ENCODE measurements at places on chromosomes 1 and 21. TPM values are rescaled to one million over a fixed set of nuclear protein-coding genes. Genes with fewer than 3 reads are reported as not detected.

PLEKHA6 gene
- total RNA-seq = 1.5 TPM

GBP2 gene
- total RNA-seq = 56.0 TPM

PALMD gene
- 10.9 TPM for total RNA-seq

HFM1 gene
- 0.25 TPM for total RNA-seq

ATP5PO gene
- 132 TPM for total RNA-seq

NTRK1 gene
- not detected for total RNA-seq

SKI gene
- total RNA-seq = 23.1 TPM

TMCC2 gene
- 0.77 TPM for total RNA-seq

KIF17 gene
- 24.0 TPM for total RNA-seq

MRPL24 gene
- total RNA-seq = 46.7 TPM

BATF3 gene
- 1.4 TPM for total RNA-seq

CELA3A gene
- not detected for total RNA-seq

SUSD4 gene
- total RNA-seq = under 0.01 TPM

SYT2 gene
- not detected for total RNA-seq

SPATA21 gene
- not detected for total RNA-seq

GUCA2A gene
- total RNA-seq = not detected

GRCh38 chr1:101399222-101399621, 162.4 kb downstream of the S1PR1 start:
- no peak for DNase-seq

DNA sequence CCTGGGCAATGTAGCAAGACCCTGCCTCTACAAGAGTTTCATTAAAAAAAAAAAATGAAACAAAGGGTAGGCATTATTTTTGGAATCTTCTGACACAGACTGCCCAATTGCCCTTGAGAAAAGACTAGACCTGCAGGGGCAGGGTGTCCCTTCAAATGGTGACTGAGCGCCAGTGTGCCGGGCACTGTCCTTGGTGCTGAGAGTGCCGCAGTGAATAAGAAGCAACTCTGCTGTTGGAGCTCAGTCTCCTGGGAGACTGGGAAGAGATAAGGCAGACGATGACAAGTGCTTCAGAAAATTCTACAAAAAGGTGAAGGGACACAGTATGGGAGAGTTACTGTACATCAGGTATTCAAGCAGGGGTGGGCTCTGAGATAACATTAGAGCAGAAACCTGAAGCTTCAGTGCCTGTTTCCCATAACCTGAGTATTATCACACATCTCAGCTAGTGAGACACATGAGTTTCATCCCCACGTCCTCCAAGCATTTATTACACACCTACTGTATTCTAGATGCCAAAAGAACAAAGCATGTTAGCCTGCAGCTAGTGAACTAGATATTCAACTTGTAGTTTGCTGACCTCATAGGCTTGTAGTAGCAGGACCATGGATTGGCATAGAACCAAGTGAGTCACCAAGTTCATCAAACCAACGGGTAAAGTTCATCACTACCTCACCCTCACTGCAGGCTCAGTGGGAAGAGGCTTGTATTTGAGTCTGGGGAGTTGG, 18.4 kb upstream of the RPL11 start:
- DNase-seq = peak; percentile 6

DNA sequence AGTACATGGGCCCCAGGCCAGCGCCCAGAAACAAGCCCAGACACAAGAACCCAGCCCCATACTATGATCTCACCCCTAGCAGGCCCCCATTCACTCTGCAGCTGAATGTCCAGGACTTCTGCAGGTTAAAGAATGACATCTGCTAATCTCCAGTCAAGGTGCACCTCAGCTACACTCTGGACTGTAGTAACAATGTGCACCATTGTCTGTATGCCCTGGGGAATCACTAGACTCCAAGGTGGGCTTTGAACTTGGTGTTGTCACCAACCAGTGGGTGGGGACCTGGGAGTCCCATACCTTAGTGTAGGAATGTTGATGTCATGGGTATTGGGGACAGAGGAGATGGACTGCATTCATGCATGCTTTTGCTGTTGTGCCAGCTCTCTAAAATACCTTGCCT, 10.3 kb downstream of the KCNE1 start:
- no peak for DNase-seq

DNA sequence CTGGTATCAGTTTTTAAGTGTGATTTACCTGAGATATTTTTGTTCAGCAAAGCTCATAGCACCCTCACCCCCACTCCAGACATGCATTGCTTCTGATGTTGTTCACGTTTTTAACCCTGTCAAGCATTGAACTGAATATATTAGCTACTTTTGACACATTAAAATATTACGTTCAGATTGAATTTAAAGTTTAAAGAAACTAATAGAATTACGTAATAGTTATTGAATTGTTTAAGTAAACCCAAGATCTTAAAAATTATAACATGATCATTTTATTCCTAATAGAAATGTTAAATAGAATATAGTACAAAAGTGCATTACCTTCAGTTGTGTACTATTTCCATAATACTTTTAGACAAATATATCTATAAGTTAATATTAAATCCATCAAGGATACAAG, 18.9 kb downstream of the GLRX2 start:
- no peak for DNase-seq

GRCh38 chr1:162497104-162497722, 405 bp upstream of the UHMK1 start:
- DNase-seq = no peak

- no peak for DNase-seq
These were observed 7.7 kb downstream of the ZBTB21 start for GRCh38 chr21:42002421-42002958.

DNA sequence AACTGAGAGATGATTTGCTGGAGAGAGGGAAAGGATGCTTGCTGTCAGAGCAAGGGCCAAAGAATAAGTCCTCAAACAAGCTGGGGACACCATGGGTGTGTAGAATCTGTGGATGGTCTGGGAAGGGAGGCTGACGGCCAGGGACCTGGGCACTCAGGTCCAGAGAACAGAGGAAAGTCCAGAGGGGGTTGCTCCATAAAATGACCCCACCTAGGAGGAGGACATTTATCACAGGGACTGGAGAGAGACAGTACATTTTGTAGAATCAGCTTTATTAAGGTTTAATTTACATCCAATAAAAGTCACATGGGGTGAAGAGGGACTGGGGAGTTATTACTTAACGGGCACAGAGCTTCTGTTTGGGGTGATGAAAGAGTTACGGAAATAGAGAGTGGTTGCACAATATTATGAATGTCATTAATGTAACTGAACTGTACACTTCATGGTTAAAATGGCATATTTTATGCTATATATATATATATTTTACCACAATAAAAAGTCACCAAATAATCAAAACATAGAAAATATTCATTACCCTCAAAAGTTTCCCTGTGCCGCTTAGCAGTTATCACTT, 73.0 kb upstream of the ABCD3 start:
- no peak for DNase-seq

- no peak for DNase-seq
These were observed 134.9 kb upstream of the NRIP1 start for GRCh38 chr21:15199414-15200383.

DNA sequence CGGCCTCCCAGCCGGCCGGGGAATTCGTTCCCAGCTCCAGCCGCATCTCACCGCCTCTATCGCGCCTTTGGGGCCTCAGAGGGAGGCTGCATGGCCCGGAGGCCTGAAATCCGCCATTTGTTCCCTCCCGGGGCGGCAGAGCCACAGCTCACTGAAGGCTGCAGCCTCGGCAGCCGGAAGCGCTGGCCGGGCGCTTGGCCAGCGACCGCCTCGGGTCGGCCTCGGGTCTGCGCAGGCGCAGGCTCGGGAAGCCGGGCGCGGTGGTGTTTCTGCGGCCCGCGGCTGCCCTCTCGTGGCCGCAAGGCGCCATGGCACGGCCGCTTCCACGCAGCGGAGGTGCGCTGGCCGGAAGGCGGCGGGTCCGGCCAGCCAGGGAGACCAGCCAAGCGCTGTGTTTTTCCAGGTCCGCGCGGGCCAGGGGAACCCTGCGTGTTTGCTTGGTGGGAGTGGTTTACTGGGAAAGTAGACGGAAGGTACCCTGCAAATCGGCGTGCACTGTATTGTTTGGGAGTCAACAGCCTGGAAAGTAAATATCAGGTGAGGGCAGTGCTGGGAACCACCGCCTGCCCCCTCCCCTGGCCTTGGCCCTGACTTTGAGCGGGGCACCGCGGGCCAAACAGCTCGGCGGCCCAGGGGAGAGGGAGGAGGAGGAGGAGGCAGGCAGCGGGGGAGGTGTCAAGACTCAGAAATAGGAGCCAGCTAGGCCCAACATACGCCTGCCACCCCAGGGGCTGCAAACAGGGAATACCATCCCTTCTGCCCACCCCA, 52.7 kb upstream of the CD34 start:
- DNase-seq = peak; percentile 86

DNA sequence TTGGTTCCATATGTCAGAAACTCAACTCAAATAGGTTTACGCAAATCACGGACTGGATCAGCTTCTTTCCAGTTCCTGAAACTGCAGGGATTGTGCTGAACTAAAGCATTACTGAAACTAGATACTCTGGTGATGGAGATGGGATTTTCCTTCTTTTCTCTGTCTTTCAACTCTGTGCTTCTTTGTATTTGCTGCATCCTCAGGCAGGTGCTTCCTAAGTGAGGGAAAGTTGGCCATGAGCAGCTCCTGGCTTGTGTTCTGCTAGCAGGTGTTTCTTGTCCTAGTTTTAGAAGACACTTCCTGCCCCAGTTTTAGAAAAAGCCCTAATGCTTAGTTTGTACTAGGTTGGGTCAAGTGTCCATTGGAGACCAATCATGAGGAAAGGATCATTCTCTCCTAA, 86.7 kb upstream of the USP24 start:
- no peak for DNase-seq

- peak; percentile 21 for DNase-seq
These were observed 60.9 kb downstream of the TBX19 start for GRCh38 chr1:168341483-168341975.

GRCh38 chr21:44376606-44377005, 23.2 kb downstream of the TRPM2 start:
- no peak for DNase-seq

DNA sequence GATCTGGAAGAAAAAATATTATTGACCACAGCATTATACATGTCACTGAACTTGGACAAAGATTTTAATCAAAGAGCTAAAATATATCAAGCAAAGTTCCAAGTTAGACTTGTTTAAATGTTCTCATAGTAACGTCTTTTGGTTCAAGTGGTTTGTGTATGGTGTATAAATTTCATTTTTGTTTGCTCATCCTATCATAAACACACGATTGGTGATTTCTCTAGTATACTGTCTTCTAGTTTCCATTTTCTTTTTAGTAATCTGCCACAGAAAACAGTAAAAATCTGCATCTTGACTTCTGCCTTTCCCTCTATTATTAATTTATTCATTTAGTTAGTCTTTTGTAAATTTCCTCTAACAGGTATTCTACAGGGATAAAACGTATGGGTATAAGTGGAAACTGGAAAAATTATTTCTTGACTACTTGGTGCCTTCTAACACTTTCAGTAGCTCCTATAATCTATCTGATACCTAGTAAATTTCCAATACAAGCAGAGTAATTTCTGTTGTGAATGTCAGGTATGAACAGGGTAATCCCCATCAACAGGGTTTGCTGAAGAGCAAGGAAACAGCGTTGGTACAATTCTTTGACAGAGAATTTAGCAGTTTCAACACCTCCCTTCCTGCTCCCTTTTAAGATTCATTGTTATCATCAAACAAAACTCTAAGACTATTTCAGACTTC, 268.0 kb downstream of the PTPRC start:
- no peak for DNase-seq

DNA sequence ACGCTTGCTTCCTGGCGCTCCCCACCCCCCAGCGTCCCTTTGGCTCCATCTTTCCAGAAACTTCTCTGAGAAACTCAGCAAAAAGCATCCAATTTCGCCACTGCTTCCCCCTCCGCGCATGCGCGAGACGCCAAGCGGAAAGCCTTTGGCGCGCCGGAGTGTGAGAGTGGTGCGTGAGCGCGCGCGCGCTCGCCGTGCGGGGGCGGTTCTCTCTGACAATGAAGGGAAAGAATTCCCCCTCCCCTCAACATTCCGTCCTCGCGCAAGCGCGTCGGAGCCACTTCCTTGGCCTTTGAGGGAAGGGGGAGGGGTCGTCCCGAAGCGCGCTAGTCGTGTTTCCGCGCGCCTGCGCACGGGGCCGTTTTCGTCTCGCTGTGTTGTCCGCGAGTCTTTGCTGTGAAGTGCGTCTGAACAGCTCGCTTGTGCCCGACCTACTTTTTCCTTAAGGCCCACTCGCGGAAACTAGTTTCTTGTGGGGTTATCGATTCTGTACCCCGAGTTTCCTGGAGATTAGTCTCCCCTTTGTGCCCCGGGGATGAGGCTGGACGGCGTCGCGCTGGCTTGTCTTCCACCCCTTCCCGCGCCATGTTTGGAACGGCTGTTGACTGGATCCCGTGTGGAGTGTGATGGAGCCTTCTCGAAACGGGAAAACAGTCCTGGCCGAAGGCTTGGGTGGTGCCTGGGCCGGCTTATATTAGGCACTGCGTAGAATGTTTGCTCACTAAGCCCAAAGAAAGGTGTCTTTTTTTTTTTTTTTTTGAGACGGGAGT, 11.6 kb upstream of the SPEN start:
- DNase-seq = peak; percentile 99

- no peak for DNase-seq
These were observed at the start of gene RGS1 for GRCh38 chr1:192575499-192576189. Gene RGS1 (plus strand): TSS chr1:192575773. CDS start chr1:192575793, 20 bp downstream.

- DNase-seq = no peak
These were observed 21.1 kb upstream of the RGS4 start for GRCh38 chr1:163047951-163048659.

GRCh38 chr1:107653005-107653404, 312.0 kb downstream of the VAV3 start:
- DNase-seq = no peak

Data from dermis microvascular lymphatic vessel endothelial cell (primary cell).